ENCODE measurements at places on chromosomes 7 and 10. TPM values are rescaled to one million over a fixed set of nuclear protein-coding genes. Genes with fewer than 3 reads are reported as not detected.
A peak's percentile ranks its signal among the peaks of the same experiment; 100 is the strongest.

Gene ACTR1A
- total RNA-seq = 122 TPM

DNA sequence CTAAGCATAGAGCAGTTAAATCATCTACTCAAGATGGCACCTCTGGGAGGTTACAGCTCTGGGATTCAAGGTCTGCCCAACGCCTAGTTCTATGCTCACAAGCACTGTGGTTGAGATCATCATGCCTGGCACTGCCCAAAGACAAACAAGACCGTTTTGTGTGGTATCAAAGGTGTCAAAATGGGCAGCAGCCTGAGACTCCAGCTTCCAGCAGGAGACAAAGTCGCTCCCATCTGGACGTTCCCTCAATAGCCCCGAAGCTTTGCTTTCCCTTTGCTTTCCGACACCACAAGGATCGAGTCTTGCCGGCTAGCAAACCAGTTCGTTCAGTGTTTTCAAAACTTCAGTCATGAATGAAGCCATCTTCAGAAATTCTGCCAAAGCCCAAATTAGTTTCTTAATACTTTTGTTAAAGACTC lies 5.1 kb downstream of the HABP2 start:
- DNase-seq = no peak

DNA sequence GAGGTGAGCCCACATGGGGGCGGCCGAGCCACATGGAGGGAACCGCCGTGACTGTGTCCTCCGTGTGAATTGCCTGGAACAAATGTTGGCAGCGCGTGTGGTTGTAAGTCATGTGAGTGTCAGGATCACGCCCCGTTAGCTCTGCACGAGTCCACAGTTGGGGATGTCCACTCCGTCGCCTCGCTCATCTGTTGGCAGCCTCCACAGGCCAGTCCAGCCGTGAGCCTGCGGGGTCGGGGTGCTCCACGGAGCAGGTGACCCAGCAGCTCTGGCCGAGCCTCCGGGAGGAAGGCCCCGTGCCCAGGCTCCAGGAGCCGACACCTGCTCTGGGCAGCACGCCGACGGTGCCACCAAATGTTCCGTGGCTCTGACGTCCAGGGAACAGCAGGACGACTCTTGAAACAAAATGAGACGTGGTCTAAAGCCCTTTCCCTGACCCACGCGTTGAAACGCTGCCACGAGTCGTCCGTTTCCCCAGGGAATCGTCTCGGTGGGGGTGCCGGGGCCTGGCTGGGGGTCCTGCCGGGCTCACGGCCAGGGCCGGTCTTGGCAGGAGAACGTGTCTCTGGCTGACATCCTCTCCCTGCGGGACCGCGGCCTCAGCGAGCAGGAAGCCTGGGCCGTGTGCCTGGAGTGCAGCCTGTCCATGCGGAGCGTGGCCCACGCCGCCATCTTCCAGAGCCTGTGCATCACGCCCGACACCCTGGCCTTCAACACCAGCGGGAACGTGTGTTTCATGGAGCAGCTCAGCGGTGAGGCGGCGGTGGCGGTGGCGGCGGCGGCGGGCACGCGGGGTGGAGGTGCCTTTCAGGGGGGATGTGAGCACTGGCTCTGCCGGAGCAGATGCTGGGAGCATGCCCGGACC lies 7.0 kb downstream of the KNDC1 start:
- peak; percentile 32 for DNase-seq

- no peak for DNase-seq
Observed at GRCh38 chr7:101399759-101400158, 37.1 kb downstream of the COL26A1 start.

GRCh38 chr10:79268161-79268601 lies 79.1 kb upstream of the PPIF start:
- no peak for DNase-seq
